AG09319 (cell line): ENCODE measurements at places on chromosomes 6 and 20.

DNA sequence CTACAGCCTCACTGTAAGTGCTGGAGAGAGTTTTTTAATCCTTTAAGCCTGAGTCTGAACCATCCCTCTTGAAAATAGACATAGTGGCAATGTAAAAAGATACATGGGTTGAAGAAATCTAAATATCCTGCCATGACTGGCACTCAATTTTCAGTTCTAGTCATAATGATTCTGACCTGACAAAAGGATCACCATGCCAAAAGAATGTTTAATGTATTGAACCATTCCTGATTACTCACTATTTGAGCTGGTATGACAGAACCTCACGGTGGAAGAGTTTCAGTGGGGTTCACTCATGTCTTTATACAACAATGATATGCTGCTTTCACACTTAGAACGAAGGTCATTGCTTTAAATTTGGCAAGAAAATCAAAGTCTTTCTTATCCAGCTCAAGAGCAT is 93.4 kb downstream of the HIVEP2 start:
- DNase-seq = no peak

DNA sequence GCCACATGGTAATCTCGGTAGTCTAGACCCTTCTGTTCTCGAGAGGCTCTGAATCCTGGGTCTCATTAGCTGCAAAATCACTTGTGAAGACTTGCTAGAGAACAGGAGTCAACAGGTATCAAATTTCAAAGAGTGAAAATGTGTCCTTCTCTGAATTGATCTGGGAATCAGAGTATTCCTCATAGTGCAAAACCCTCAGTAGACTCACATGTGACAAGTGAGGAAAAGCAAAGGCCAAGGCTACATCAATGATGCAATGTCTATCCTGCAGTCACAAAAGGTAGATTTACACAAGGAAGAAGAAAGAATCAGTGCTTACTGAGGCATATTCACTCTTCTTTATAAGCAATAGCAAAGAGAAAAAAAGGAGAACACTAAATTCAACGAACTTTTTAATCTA is 1220.0 kb upstream of the GJE1 start:
- DNase-seq = no peak

DNA sequence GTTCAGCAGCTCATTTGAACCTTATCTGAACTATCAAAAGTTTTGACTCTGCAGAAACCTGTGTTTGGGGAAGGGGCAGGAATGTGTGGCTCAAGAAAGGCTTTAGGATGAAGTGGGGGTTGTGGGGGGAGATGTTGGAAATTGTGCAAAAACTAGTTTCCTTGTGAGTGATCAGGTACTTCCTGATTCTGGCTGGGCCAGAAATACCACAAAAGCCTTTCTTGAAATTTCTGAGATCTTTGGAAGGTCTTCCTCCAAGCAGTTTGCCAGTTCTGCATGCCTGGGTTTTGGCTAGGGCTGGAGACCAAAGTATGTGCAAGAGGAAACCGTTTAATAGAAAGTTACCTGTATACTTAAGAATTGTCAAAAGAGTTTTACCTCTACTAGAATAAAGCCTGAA is 116.6 kb downstream of the BMP2 start:
- DNase-seq = no peak

- no peak for DNase-seq
Observed at GRCh38 chr20:25398376-25399036, 7.9 kb upstream of the ABHD12 start.

- DNase-seq = no peak
Observed at GRCh38 chr6:124819346-124819745, 142.9 kb upstream of the RNF217 start.

DNA sequence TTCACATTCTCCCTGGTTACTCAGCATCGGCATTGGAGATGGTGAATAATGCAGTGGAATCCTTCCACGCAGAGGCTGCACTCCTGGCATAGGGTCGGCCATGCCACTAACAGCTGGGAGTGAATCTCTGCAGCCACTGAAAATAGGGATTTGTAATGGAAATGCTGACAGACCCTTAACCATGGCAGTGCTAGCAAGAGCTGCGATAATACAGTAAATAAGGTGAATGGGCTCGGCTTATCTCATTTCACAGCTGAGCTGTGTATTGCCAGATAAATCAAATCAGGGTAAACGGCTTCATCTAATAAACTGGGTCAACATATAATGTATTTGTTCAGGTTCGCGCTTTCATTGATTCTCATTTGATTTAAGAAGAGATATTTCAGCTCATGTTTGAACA is 156.8 kb downstream of the SLC35B3 start:
- no peak for DNase-seq

- DNase-seq = no peak
Observed at GRCh38 chr6:167122041-167122826, 662 bp upstream of the CCR6 start.

- no peak for DNase-seq
Observed at GRCh38 chr6:165737396-165737795, 74.4 kb upstream of the PDE10A start.

GRCh38 chr6:34680802-34681515 is 15.6 kb downstream of the ILRUN start:
- no peak for DNase-seq

GRCh38 chr6:90109141-90109540 is 187.5 kb downstream of the BACH2 start:
- DNase-seq = no peak

- DNase-seq = no peak
Observed at GRCh38 chr6:30035784-30036183, 25.3 kb upstream of the POLR1H start.

DNA sequence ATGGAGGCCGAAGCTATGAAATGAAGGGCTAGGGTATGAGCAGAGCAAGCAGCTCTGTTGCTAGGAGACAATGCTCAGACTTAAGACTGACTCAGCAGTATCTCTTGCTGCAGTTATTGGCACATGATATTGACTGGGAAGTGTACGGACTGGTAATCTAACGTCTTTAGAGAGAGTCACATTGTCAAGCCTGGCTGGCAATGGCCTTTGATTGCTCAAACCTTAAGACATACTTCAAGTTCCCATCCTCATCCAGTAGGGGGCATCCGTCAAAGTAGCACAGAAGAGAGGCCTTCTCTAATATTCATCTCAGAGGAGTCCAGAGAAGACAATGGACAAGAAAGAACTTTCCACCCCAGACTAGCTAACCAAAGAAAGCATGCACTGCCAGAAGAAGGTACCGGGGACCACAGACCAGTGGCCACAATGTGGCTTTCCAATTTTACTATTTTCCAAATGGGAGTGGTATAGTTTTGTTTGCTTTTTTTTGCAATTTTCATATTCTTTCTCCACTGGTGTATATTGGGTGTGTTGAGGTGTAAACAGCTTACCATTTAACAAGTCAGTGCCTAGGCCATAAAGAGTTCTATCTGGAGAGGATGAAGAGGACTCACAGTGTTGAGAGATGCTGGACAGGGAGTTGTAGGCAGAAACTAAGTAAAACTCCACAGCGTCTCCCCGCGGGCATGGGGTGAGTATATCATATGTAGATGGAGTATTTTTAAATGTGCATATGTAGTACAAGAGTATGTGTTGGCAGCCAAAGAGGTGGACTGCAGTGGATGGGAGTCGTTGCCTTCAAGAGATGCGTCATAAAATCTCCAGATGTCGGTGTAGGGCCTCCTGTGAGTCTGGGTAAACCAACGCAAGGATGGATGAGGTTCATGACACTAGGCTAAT is 36.7 kb downstream of the LRFN2 start:
- DNase-seq = peak; percentile 25
